ENCODE measurements at places on chromosomes 1 and 21.

DNA sequence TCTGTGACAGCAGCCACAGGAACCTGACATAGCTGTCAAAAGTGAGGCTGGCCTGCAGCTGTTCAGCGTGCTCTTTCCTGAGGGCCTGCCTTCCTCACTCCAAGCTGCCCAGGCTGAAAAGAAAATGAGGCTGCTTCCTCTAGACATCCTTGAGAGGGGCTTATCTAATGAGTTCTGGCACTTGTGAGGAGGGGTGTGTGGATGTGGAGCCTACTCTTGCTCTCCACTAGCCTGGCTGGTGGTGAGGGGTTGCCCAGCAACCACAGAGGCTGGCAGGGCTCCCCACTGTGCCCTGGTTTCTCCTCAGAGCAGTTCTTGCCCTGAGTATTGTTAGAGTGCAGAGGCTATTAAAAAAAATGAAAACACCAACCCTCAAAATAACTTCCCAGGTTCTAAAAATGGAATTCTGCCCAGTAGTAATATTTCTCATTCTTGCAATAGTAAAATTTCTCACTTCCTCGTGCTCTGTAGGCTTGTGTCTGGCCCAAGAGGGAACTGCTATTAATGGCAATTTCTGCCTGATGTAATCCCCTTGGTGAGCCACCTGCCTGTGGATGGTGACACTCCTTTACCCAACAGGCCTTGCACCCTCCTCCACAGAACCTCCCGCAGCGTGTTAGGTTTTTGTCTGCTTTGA, 52.6 kb upstream of the EPS8L3 start:
- DNase-seq, result no peak

- DNase-seq, result no peak
These were observed 31.0 kb upstream of the CLDN14 start for GRCh38 chr21:36510911-36511310.

DNA sequence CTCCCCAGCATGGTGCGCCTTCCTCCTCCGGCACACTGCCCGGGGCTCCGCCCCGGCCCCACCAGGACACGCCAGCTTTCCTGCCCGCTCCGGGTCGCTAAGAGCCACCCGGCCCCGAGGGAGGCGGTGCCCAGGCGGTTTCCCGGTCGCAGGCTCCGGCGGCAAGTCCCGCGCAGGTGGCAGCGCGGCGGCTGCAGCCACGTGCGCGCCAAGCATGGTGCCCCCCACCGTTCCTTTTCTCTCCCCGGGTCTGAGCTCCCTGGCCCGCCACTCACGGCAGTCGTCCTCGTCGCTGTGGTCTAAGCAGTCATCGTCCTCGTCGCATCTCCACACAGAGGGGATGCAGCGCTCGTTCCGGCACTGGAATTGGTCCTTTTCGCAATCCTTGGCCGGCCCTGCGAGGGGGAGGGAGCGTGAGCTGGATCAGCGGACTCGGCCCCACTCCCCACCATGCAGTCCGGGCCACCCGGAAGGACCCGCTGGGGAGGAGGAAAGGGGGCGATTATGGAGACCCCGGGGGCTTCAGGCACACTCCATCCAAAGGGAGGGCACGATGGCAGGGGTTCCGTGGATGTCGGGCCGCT, 1.2 kb downstream of the LRP8 start:
- peak; percentile 82 for DNase-seq

GRCh38 chr1:109282497-109282951, 421 bp downstream of the PSRC1 start:
- no peak for DNase-seq

GRCh38 chr1:24369199-24369598, 44.4 kb downstream of the STPG1 start:
- DNase-seq, result peak; percentile 82

DNA sequence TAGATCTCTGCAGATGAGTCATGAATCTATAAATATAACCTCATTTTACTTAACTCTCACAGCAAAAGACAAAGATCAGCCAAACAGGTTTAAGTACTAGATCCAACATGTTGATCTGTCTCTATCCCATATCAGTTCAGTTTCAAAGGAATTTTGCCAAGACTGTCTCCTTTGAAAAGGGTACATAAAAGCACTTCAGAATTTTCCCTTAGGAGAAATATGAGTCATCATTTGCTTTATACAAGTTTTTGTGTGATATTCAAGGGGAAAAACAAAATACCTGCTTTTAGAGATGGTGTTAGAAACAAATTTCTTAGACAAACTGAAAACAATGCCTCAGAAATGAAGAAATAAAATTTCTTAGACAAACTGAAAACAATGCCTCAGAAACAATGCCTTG, 73.5 kb upstream of the LRRC7 start:
- no peak for DNase-seq

DNA sequence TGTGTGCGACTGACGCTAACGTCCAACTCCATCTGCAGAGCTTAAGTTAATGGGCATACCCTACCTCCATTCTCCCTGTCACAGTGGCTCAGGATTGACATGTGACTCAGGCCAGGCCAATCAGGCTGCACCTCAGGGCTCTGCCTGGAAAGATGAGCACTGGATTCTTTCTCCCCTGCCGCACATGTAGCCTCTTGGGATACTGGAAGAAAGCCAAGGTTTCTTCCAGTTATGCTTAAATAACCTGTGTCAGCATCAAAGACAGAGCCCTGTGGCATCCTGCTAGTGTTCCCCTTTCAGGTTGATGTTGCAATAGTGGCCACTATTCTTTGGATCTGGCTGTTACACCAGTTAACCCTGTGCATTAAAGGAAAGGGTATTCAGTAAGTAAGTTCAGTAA, 55.0 kb upstream of the SYT6 start:
- no peak for DNase-seq

DNA sequence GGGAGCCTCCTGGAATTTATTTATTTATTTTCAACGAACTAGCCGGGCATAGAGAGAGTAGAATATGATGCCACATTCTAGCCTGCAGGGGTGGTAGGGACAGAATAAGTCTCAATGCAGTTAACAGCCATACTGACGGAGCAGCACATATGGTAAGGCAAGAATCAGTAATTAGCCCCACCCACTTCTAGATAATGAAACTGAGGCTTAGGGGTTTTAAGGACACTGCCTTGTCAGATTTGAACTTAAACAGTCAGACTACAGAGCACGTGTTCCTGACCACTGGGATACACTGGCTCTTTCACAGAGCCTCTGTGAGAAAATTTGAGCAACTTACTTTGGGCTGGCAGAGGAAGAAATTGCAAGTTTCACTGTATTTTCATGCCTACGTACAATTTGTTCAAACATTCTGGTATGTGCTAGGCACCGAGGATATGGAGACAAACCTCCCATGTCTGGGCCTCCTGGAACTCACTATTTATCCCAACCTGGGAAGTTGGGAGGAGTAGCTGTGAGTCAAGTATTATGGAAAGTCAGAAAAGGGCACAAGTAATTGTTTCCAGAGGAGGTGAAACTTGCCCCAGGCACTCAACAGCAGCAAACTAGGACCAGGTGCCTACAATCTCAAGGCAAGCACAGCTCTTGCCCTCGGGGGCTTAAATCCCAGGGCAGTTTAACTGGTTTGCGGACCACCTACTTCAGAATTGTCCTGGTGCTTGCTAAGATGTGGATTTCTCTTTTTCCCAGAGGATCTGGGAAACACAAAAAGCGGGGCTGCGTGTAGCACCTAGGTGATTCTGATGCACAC, 1.6 kb upstream of the CLIC4 start:
- DNase-seq, result peak; percentile 6

DNA sequence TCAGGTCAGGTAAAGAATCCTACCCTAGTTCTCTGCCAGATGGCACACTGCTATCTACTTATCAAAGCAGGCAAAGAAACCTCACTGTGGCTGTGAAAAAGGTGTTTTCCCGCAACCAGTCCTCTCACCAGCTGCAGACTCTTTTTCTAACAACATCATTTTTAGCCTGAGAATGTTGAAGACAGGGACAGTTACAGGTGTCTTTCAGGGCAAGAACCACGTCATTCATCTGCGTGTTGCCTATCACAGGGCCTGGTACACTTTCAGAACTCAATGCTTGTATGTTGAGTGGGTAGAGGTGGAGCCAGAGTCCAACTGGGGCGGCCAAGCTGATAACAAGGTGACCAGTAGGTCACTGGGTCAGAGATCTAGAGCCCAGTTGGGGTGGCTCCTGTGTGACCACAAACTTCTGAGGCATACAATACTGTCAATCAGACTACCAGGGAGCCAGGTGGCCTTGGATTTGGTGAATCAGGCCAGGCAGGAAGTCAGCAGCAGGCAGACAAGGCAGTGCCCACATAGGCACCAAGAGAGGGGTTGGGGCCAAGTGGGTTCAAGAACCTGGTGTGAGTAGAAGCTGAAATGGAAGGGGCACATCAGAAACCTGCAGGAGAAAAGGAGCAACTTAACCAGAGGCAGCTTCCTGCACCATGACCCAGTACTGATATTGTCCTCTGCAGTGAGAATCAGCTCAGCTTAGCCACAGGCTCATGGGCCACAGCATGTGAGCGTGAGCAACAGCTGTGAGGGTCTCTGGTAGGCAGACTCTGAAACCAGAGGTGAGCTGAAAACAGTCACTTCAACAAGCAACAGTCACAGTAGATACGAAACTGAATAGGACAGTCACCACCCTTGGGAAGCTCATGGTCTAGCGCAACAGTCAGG, 123.6 kb downstream of the DTL start:
- no peak for DNase-seq

DNA sequence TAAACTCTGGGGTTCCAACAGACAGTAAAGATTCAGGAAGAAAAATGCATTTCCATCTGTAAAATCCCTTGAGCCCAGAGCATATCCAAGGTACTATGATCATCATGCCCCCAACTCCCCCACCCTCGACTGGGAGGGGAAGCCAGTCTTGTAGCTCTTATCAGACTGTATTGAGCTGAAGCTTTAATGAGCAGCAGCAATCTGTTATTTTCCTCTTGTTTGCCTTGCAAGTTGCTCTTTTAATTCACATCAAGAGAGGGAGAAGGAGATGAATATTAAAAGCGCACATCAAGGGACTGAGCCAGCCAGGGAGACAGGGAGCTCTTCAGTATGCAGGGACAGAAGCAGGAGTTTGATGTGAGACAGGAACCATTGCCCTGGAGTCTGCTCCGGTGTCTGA, 52.5 kb upstream of the KCNA3 start:
- no peak for DNase-seq

DNA sequence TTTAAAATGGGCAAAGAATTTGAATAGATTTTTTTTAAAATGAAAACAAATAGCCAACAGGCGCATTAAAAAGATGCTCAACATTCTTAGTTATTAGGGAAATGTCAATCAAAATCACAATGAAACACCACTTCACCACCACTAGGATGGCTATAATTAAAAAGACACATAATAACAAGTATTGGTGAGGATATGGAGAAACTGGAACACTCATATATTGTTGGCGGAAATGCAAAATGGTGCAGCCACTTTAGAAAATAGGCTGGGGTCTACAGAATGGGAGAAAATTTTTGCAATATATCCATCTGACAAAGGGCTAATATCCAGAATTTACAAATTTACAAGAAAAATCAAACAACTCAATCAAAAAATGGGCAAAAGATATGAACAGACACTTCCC, 107.8 kb upstream of the FOXD3 start:
- DNase-seq, result no peak

- DNase-seq, result no peak
These were observed 40.4 kb upstream of the TMEM51 start for GRCh38 chr1:15113146-15113545.
